CD4-positive, alpha-beta T cell treated with Interferon gamma for 1 hour (primary cell): ENCODE measurements at places on chromosomes 6 and 20.

DNA sequence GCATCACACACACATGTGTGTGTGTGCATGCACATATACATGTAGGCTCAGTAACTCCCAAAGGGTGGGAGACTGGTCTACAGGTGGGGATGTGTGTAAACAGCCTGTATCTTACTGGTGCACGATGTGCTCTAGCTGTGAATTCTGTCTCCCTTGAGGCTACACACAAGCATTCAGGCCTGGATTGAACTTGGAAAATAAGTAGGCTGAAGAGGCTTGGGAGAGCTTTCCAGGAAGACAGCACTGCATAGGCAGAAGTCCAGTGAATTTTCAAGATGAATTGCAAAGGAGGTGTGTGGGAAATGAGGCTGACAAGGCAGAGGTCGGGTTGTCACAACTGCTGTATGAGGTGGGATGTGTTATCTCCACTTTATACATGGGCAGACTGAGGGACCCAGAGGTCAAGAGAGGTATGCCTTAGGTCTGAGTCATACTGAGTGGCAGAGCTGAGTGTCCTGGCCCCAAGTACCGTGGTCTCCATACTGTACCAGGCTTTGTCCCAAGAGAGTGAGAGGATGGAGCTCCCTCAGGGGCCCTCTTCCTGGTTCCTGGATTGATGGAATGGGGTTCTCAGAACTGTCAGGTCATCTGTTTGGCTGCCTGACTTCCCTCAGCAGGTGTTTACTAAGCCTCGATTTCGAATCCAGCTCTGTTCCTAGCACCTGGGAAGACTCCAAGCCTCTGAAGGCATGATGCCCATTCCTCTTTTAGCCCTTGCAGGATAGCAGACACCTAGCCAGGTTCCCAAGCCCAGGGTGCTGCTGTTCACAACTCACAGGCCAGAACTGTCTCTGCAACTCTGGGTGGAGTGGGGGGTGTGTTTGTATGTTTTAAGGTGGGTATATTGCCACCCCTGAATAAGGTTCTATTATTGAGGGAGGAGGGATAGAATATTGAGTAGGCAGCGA is 14.4 kb downstream of the SNPH start:
- no peak for DNase-seq

DNA sequence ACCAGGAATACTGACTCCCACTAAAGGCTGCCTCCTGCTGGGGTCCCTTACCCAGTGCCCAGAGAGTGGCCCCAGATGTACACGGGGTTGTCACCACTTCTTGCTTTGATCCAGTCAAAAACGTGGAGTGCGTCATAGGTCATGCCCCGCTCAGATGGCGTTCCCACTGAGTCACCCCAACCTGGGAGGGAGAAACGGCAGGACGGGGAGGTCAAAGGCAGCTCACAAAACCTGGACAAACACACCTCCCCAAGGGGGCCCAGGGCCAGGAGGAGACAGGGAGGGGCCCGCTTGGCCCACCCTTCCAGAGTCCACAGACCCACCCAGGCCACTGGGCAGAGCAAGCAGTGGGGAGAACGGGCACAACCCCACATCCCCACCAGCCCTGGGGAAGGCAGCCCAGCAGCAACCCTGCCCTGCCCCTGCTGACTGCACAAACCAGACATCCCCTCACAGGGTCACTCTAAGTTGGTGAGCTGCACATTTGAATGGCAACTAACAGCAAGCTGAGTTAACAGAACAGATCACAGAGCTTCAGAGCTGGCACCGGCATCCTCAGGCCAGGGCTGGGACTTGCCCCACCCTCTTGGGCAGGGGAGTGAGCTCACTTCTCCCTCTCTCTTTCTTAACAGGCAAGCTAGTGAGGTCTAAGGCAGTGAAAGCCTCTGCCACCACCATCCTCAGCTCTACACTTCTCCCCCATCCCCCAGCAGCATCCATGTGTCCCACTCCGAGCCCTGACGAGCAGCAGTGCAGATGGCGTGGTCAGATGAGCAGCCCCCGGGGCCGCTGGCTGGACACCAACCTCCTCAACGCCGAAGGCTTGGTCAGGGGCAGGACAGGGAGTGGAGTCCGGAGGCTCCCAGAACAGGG is 61.7 kb downstream of the PYGB start:
- DNase-seq = no peak

GRCh38 chr20:47272893-47273590 is 83.5 kb downstream of the ZMYND8 start:
- peak; percentile 13 for DNase-seq

DNA sequence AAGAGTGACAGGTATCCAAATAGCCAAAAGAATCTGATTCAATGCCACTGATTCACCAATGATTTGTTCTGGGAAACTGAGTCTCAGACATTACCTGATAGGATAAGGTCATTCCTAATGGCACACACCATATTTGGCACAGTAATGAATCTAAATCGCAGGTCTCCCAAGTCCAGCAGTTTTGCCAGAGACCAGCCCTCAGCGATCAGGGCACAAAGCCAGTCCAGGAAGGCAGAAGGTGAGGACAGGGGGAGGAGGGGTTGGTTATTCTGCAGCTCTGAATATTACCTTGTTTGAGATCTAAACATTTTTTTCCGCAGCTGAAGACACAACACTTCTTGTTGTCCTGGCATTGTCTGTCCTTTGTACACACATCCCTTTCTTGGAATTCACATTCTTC is 1.9 kb downstream of the EPPIN start:
- no peak for DNase-seq

DNA sequence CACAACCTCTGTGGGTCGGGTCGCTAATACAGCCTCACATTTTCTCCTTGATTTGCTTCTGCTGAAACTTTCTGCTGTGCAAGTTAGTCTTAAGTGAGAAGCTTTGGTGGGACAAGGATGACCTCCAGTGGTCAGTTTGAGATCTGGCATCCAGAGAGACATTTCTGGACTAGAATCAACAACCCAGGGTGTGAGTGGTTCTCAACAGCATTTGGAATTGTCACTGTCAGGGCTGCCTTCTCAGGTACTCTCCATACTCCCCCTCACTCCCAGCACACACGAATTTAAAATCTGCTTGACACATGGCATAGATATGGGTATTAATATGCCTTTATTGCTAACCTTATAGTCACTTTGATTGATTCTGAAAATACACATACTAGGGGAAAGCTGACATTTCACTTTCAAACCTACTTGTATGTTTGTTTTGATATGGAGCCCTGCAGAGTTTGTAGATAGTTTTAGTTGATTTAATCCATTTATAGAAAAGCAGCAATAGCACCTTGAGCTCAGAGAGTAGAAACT is 13.2 kb downstream of the OTOR start:
- no peak for DNase-seq

DNA sequence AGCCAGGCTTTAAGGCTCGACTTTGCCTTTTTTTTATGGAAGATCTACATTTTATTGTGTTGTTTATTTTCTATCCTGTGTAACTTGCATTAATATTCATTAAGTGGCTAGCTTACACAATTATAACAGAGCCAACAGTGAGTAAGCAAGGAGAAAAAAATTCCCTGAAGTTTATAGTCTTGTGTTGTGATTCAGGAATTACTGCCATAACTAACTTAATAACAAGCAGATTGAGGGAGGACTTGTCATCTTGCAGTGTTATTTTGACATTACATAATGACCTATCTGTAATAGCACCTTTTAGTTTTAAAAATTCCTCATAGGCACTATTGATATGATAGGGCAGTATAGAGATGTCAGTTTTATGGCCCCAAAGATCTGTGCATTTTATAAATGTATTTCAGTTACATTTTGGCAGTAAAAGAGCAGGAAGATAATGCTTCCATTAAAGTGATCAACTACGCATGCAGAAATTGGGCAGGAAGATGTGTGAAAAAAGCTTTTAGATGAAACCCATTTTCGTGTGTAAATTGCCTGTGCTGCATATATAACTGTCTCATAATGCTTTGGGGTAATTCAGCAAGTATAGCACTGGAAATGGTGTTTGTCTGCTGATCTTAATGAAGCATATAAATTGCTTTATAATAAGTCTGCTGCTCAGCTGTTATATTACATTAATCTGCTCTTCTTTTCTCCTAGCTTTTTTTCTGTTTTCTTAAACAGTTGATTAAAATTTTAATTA is 123.0 kb downstream of the SMAP1 start:
- DNase-seq = no peak

GRCh38 chr6:136962661-136963060 is 40.6 kb downstream of the SLC35D3 start:
- DNase-seq = no peak

DNA sequence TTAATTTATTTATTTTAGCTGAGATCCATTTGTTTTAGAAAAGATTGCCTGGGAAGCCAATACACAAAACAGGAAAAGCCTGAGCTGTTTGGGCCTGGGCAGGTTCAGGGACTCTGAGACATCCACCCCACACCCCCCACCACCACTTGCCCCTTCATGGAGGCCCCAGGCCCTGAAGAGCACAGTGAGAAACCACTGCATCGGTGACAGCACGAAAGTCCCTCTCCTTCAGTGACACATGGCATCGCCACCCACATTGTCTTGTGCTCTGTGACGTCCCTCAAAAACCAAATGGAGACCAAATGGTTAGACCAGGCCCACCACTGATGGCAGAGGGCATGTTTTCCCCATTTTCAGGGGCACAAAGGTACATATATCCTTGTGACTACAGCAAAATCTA is 106.4 kb downstream of the SYNDIG1 start:
- DNase-seq = no peak

DNA sequence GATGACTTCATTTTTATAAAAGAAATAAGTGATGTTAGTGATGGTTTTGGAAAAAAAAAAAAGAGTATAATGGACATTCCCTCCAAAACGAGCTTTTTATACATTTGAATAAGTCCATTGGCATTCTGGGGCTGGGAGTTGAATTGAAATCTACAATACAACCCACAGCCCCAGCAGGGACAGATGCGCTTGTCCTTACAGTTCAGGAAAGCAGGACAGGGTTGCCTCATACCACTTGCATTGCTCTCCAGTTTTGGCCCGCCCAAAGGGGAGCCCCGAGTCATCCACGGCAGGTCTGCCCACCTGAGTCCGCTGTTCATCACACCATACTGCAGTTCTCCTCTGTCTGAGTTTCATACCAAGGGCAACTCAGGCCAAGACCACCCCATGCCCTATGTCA is 46.2 kb downstream of the VAPB start:
- DNase-seq = no peak

DNA sequence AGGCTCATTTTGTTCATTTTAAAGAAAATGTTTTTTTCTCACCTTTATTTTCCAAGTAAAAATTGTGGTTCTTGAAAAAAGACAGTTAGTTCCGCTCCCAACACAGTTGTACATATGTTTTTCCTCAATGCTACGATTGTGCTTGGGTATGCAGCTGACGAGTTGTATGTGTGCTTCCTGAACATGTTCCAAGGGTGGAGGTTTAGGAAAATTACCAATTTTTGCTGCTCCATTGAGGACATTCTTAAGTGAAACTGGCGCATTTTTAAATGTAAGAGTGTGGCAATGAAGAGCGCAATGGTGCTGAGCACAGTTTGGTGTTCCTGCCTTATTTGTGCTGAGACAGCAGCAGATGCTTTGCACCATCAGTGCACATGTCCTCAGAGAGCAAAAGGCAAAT is 70.3 kb upstream of the CLDN20 start:
- no peak for DNase-seq

GRCh38 chr6:24223115-24223919 is 97.3 kb downstream of the NRSN1 start:
- DNase-seq = no peak

- no peak for DNase-seq
These were observed 59.8 kb downstream of the SOX4 start for GRCh38 chr6:21653323-21653722.

GRCh38 chr20:20207872-20208271 is 155.5 kb downstream of the CFAP61 start:
- no peak for DNase-seq

DNA sequence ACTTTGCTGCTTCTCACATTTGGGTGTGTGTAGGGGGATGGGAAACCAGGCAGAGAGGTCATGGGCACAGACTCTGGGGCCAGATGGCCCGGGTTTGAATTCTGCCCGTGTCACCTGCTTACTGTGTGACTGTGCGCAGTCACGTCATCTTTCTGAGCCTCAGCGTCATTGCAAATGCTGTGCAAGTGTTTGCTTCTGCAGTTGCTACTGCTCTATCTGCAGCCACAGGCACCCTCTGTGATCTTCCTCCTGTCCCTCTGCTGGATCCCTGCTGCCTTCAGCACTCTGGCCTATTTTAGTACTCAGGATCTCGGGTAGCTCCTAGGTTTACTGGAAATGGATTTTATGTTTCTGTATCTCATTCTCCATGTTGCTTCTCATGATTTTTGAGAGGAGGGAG is 40.6 kb upstream of the TULP1 start:
- DNase-seq = no peak

GRCh38 chr6:158356586-158357546 is 44.6 kb downstream of the TULP4 start:
- no peak for DNase-seq

- DNase-seq = no peak
These were observed 46.6 kb downstream of the HDAC2 start for GRCh38 chr6:113924312-113924723.

- DNase-seq = no peak
These were observed 46.9 kb upstream of the LOC128125822 start for GRCh38 chr6:63525186-63525878.

DNA sequence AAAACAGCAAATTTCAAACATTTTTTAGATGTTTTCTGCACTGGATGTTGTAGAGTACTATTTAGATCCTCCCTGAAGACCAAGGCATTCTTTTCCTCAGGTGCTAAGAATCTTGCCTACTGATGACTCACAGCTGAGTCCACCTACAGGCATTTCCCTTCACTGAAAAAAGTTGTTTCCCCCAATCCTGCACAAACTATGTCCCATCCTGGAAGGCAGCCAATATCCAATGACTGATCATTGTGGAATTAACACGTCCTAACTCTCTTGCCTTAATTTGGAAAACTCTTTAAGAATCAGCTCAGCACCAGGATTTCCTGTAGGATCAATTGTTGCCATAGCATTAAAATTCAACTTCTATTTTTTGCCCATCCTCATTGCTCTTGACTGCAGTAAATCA is 268.4 kb upstream of the IRAK1BP1 start:
- no peak for DNase-seq

GRCh38 chr6:132733283-132733682 is 19.4 kb upstream of the VNN1 start:
- no peak for DNase-seq
